ENCODE measurements at places on chromosomes 4 and X. TPM values are rescaled to one million over a fixed set of nuclear protein-coding genes. Genes with fewer than 3 reads are reported as not detected.

- DNase-seq = no peak
These were observed 26.2 kb upstream of the JAKMIP1 start for GRCh38 chr4:6226506-6226905.

DNA sequence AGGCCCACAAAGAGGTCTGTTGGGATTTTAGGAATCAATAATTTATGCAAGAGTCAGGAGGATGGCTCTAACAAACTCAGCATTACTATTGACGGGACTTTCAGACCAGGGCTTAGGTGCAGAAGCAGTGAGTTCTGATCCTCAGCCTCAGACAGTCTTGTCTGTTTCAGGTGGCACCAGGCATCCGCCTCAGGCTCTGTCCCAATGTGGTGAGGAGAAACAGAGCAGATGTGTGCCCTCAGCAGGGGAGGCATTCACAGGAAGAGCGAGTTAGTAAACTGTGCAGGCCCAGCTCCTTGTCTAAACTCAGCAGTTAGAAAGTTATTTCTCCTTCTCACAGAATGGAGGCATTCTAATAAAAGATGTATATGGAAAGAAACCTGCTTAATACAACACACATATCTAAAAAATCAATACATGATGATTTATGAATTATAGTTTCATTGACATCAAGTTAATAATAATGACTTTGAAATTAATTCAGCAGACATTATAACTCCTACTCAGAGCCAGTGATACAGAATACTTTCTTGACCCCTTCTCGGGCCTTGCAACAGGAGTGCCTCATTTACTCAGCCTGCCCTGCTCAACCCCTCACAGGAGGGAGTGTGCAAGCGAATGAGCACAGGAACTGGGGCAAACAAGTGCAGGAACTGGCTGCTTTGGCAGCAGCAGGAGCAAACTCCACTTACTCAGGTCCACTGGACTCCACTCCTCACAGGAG, 202.8 kb upstream of the SMIM31 start:
- DNase-seq = no peak

GRCh38 chr4:126582737-126583136, 1050.0 kb upstream of the INTU start:
- DNase-seq = no peak

DNA sequence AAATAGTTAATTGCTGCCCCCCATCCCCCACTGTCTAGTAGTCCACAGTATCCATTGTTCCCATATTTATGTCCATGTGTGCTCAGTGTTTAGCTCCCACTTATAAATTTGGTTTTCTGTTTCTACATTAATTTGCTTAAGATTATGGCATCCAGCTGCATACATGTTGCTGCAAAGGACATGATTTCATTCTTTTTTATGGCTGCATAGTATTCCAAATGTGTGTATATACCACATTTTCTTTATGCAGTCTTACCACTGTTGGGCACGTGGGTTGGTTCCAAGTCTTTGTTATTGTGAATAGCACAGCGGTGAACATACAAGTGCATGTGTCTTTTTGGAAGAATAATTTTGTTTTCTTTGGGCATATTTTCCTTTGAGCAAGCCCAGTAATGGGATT, 113.0 kb upstream of the LNX1 start:
- no peak for DNase-seq

- no peak for DNase-seq
These were observed 263.2 kb upstream of the EDNRA start for GRCh38 chr4:147217655-147218054.

GRCh38 chr4:179552131-179552530, 2109.9 kb upstream of the AGA start:
- no peak for DNase-seq

DNA sequence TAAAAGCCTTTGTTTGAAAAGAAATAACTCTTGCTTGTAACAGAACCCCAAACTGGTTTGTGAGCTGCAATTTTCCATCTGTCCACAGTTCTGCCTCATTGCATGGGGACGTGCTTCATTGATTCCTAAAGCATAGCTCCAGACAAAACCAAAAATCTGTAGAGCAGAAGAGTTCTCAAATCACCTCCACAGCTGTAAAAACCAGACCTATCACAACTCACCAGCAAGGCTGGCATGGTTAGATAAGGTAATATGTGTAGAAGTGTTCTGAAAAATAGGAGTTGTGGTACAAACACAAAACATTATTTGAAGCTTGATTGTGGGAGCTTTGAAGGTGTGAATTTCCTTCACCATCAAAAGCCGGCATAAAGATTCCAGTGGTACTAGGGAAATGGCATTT, 12.5 kb upstream of the RAB28 start:
- no peak for DNase-seq

- no peak for DNase-seq
These were observed 960.3 kb downstream of the C4orf33 start for GRCh38 chr4:130056286-130056685.

GRCh38 chr4:119652998-119653397, 24.4 kb upstream of the PDE5A start:
- DNase-seq = no peak

DNA sequence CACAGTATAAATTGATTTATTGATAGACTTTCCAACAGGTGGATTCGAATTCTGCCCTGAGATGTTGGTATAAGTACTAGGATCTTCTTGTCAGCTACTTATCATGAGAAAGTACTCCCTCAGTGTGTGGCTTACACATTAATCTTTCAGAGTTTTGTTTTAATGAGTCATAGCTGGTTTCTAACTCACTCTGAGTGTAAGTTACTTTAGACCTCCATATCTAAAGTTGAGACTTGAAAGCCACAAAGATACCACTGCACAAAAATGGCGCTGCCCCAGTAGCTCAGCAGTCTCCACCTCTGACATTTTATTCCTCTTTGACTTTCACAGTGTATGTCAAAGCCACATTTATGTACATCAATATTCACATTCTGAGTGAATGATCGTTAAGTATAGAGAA, 318.5 kb downstream of the ARAP2 start:
- no peak for DNase-seq

- DNase-seq = no peak
These were observed 534.8 kb upstream of the HTR2C start for GRCh38 chrX:114049063-114049462.

CTAG1B gene
- not detected for total RNA-seq

MID1 gene
- total RNA-seq = 25.9 TPM

UGT2B10 gene
- not detected for total RNA-seq

CXCL1 gene
- 5.6 TPM for total RNA-seq

NLGN4X gene
- total RNA-seq = 0.26 TPM

PABPC5 gene
- total RNA-seq = 0.90 TPM
